CD4-positive, alpha-beta T cell treated with Interleukin-15 for 1 hour (primary cell): ENCODE measurements at places on chromosomes 3 and 15.

- no peak for DNase-seq
Observed at GRCh38 chr3:13588993-13589392, 40.1 kb downstream of the FBLN2 start.

DNA sequence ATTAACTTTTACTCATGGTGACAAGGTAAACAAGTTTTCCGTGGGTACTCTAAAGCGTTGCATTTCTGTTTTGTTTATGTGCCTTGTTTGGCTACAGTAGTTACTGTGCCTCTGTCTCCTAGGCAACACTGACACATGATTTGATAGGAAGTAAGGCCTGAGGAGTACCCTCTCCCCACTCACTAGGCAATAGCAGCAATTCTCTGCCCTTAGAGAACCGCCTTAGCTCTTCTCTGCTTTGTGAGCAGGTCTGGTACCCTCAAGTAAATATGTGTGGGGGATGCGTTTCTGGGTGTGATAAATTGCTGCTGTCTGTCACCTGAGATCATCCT, at the start of gene IL5RA:
TSS of gene IL5RA (minus strand) at position 76 of the 332 bp plus-strand sequence. CDS start 5,390 bp downstream, outside the sequence.
- peak; percentile 54 for DNase-seq

GRCh38 chr3:25768851-25769250, 14.4 kb downstream of the NGLY1 start:
- DNase-seq: no peak

DNA sequence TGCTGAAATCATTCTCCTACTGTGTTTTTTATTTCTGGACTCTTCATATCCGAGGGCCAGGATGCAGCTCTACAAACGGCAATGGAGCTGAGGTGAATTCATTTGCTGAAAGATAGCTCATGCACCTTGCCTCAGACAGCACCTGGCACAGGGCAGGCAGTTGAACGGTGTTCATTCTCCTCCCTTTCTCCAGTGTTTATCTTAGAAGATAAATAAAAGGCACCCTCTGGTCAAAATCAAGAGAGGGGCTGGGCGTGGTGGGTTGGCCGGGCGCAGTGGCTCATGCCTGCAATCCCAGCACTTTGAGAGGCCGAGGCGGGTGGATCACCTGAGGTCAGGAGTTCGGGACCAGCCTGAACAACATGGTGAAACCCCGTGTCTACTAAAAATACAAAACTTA, 79.3 kb upstream of the LMOD3 start:
- DNase-seq: no peak

- no peak for DNase-seq
Observed at GRCh38 chr15:22979238-22980188, 655 bp downstream of the CYFIP1 start.

DNA sequence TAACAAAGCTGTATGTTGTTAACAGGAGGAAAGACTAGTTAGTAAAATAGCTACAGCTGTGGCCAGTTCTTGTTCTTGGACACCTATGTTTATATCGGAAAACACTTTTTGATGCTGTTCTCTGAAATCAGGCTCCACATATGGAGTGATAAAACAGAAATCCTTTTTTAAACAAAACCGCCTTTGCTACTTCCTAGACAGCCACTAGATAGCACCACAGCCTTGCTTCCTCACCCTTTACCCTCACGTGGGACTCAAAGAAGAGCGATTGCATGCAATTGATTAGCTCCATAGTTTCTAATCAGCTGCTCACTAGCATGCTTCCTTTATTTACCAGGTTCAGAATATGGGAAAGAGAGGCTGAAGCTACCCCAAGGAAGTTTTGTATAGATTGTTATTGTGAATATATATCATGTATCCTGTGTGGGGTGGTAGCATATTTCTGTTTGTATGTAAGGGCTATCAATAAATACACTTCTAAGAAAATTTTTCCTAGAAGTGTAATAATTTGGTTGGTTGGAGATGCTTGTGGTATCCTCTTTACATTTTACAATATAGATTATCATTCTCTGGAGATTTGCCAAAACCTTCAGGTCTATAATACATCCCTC, 4.3 kb upstream of the MTFMT start:
- DNase-seq: no peak

GRCh38 chr3:151837057-151837456, 23.1 kb downstream of the AADAC start:
- DNase-seq: no peak

- DNase-seq: no peak
Observed at GRCh38 chr3:64900617-64901521, 213.1 kb upstream of the ADAMTS9 start.

DNA sequence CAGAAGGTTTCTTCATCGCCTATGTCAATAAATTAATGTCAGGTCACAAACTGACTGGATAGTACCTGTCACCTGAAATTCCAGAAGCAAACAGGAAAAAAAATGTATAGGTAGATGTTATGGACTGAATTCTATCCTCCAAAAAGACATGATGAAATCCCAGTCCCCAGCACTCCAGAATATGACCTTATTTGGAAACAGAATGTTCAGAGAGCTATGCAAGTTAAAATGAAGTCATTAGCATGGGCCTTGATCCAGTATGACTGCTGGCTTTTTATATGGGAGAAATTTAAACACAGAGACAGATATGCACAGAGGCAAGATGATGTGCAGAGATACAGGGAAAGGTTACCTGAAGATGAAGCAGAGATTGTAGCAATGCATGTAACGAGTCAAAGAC, 953.4 kb downstream of the ZPLD1 start:
- no peak for DNase-seq

DNA sequence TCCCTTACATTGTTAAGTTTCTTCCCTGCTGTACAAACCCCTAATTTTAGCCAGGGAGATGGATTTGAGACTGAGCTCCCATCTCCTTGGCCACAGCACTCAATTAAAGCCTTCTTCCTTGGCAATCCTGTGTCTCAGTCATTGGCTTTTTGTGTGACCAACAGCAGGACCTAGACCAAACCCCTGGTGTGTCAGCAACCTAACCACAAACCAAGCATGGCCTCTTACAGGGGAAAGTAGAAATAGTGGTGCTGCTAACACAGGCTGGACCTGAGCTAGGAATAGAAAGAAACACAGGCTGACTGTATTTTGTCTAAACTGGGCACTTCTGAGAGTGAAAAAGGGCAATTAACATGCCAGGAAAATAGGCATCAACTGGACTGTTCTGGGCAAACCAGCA, 37.9 kb downstream of the PPCDC start:
- DNase-seq: peak; percentile 42

DNA sequence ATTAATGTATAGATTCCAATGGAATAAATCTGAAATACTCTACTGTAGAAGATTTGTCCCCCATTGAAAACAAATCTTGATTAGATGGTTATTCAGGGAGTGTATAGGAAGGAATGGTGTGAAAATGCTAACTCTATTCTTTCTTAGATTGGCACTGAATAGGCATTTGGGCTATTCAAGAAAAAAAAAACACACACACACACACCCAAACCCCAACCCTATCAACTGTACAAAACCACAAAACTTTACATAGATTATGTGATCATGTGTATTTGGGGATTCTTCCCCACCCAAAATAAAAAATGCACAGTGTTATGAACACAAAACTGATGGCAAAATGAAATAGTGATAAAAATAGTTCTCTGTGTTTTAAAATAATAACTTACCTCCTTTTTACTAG, 61.8 kb downstream of the TIGIT start:
- no peak for DNase-seq

- no peak for DNase-seq
Observed at GRCh38 chr3:87002346-87002745, 11.4 kb upstream of the VGLL3 start.

- DNase-seq: no peak
Observed at GRCh38 chr15:63476229-63476632, 28.2 kb upstream of the USP3 start.

DNA sequence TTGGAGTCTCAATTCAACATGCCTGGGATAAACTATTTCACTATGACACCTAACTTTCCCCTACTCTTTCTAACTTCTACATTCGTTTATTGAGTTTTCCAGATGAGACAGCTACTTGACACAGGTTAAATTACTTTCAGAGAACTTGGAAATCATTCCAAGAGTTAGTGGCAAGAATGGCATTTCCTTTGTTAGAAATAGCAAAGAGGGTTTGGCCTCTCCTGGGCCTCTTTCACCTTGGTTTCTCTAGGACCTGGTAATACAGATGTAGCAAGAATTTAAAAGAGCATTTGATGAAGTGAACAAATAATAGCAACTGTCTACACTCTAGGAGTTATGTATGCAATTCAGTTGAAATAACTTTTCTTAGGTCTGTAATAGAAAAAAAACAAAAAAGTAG, 748.9 kb downstream of the MECOM start:
- DNase-seq: no peak

GRCh38 chr3:105930733-105931132, 61.9 kb upstream of the CBLB start:
- DNase-seq: no peak

DNA sequence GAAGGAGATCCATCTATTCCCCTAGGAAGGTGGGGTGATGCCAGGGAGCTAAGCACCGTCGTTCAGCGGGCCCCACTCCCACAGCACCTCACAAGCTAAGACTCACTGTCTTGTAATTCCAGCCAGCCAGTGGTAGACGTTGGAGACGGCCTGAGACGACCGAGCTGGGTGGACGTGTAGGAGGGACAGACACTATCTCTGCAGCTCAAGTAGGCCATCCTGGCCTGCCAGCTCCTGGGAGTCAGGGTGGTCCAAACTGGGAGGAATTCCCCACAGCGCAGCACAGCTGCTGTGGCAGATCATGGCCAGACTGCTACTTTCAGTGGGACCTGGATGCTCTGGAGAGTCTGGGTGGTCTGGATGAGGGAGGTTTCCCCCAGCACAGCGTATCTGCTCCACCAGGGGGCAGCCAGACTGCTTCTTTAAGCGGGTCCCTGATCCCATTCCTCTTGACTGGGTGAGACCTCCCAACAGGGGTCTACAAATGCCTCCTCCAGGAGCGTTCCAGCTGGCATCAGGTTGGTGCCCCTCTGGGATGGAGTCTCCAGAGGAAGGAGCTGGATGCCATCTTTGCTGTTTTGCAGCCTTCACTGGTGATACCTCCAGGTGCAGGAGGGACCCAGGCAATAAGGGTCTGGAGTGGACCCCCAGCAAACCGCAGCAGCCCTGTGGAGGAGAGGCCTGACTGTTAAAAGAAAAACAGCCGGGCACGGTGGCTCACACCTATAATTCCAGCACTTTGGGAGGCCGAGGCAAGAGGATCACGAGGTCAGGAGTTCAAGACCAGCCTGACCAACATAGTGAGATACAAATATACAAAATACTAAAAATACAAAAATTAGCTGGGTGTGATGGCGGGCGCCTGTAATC, 27.6 kb downstream of the GNB5 start:
- DNase-seq: no peak

GRCh38 chr3:52034651-52035050, 21.7 kb downstream of the DUSP7 start:
- DNase-seq: no peak
